ENCODE measurements at places on chromosomes 16 and 17. TPM values are rescaled to one million over a fixed set of nuclear protein-coding genes. Genes with fewer than 3 reads are reported as not detected.

- H3K27ac ChIP-seq: no peak overlapping the region
- H3K4me3 ChIP-seq: no peak overlapping the region
- H3K36me3 ChIP-seq: peaks cover 78% of the 10 kb centered on the region
- no peaks in the 10 kb centered on the region for H3K27me3 ChIP-seq
- peaks cover 7% of the 10 kb centered on the region for H3K4me1 ChIP-seq
- no peak for DNase-seq
These were observed 34.3 kb downstream of the MARF1 start for GRCh38 chr16:15608398-15609285.

- H3K27me3 ChIP-seq: no peaks in the 10 kb centered on the region
- H3K27ac ChIP-seq: peak overlapping the region; percentile 89
- H3K4me3 ChIP-seq: peak overlapping the region; percentile 69
- H3K36me3 ChIP-seq: peaks cover 12% of the 10 kb centered on the region
- H3K4me1 ChIP-seq: peaks cover 48% of the 10 kb centered on the region
- no peak for DNase-seq
These were observed 1.2 kb upstream of the DPEP2 start for GRCh38 chr16:68000450-68000849.

DNA sequence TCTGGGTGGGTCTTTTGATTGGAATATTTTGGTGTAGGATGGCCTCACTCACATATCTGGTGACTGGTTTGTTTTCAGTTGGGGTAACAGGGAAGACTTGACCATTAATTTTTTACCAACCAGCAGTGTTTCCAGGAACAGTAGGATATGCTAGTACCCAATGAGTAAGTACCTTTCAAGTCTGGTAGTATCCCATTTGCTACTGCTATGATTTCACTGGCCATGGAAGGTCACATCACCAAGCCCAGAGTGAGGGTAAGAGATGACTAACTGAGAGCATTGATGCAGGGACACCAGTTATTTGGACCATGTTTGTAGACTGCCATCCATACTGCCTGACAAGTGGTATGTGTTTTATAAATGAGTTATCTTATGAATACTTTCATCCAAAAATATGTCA, 277.7 kb downstream of the MAP2K6 start:
- H3K4me1 ChIP-seq: no peaks in the 10 kb centered on the region
- H3K27me3 ChIP-seq: no peaks in the 10 kb centered on the region
- no peaks in the 10 kb centered on the region for H3K36me3 ChIP-seq
- no peak overlapping the region for H3K27ac ChIP-seq
- no peak overlapping the region for H3K4me3 ChIP-seq
- no peak for DNase-seq

- H3K27me3 ChIP-seq: no peaks in the 10 kb centered on the region
- DNase-seq: no peak
- H3K4me1 ChIP-seq: peaks cover 54% of the 10 kb centered on the region
- no peak overlapping the region for H3K27ac ChIP-seq
- H3K4me3 ChIP-seq: no peak overlapping the region
- H3K36me3 ChIP-seq: peaks cover 26% of the 10 kb centered on the region
These were observed 6.6 kb downstream of the LUC7L3 start for GRCh38 chr17:50725769-50726655.

DNA sequence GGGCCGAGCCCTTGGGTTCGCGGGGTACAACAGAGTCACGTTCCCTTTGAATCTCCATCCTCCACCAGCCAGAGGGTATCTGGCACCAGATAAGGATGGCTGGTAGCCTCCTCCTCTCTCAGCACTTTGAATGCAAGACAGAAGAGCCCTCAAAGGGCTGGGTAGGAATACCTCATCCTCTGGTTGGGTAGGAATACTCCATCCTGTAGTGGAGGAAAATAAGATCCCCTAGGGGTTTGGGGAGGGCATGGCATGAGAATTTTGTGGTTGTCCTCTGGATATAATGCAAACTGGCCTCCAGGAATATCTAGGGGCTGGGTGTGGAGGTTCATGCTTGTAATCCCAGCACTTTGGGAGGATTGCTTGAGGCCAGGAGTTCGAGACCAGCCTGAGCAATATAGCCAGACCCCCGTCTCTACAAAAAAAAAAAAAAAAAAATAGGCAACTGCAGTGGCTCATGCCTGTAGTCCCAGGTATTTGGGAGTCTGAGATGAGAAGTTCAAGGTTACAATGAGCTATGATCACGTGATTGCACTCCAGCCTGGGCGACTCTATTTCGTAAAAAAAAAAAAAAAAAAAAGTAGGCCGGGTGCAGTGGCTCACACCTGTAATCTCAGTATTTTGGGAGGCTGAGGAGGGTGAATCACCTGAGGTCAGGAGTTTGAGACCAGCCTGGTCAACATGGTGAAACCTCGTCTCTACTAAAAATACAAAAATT, 2.7 kb downstream of the IGFBP4 start:
- peak overlapping the region; percentile 82 for H3K4me3 ChIP-seq
- H3K27me3 ChIP-seq: peaks cover 20% of the 10 kb centered on the region
- H3K36me3 ChIP-seq: peaks cover 12% of the 10 kb centered on the region

DNA sequence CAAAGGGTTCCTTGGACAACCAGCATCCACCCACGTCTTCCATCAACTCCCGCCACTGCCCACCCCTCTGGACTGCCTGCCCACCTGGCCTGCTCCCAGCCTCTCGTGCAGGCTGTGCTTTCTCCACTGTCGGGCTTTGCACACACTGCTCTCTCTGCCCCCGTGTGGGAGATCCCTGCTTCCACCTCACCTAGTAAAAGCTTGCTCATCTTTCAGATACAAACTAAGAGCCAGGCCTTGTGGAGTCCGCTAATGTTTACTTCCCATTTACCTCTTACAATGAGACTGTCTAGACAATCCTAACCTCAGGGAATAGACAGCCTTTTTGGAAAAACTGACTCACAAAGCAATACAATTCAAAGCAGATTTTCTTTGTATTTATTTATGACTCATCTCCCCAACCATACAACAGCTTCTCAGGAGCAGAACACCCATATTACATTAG, 67.6 kb downstream of the USP31 start:
- no peaks in the 10 kb centered on the region for H3K27me3 ChIP-seq
- DNase-seq: no peak
- peaks cover 3% of the 10 kb centered on the region for H3K4me1 ChIP-seq
- H3K27ac ChIP-seq: no peak overlapping the region

GRCh38 chr17:61462719-61463315, 10.6 kb downstream of the TBX4 start:
- H3K27me3 ChIP-seq: peaks cover 66% of the 10 kb centered on the region
- no peak overlapping the region for H3K27ac ChIP-seq
- H3K4me1 ChIP-seq: peaks cover 6% of the 10 kb centered on the region
- H3K4me3 ChIP-seq: no peak overlapping the region
- H3K36me3 ChIP-seq: no peaks in the 10 kb centered on the region
- DNase-seq: no peak

DNA sequence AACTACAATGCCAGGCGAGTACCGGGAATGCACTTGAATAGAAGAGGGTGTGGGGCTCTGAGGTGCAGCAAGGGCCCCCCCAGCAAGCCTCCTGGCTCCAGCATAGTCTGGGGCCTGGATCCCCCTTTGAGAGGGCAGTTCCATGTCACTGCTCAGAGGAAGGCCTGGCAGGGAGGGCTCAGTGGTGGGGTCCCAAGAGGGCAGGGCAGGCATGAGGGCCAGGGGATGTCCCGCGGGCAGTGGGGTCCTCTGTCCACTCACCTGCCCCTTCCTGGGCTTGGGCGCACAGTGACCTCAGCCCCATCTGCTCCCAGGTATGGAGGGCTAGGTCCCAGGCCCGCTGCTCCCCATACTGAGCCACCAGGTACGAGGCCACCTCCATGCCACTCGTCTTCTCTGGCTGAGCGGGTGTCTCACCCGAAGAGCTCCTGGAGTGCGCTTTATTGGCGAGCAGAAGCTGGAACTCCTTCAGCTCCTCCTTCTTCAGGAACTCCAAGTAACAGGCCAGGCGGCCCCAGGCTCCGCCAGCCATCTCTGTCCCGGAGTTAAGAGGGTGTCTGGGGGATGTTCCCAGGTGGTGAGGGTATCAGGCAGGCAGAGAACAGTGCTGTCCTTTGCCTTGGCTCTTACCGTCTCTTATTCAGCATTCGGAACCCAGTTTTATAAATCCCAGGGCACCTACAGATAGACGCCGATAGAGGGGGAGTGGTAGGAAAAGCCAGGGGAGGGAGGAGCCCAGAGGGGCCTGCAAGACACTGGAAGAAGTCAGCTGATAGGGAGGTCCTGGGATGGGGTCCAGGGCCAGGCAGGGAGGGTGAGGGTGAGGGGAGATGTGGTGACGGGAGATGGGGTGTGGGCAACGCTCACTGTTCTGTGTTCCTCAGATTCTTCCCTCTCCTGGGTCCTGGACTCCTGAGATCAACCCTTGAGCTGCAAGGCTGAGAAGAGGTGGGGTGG, 605 bp downstream of the NLRP1 start:
- DNase-seq: peak; percentile 26
- peaks cover 78% of the 10 kb centered on the region for H3K4me1 ChIP-seq
- peak overlapping the region; percentile 98 for H3K4me3 ChIP-seq
- H3K36me3 ChIP-seq: peaks cover 55% of the 10 kb centered on the region
- peaks cover under 1% of the 10 kb centered on the region for H3K27me3 ChIP-seq

DNA sequence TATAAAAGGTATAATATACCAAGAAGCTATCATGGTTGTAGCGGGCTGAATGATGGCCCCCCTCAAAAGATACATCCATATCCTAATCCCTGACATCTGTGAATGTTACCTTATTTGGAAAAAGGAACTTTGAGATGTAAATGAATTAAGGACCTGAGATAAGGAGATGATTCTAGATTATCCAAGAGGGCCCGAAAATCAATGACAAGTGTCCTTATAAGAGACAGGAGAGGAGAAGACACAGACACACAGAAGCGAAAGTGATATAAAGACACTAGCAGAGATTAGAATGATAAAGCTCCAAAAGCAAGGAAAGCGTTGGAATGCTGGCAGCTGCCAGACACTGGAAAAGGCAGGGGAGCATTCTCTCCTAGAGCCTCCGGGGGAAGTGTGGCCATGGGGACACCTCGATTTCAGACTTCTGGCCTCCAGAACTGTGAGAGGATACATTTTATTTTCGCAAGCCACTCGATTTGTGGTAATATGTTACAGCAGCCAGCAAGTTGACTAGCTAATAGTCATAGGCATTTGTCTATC, 12.5 kb upstream of the GP1BA start:
- peaks cover 2% of the 10 kb centered on the region for H3K27me3 ChIP-seq
- no peak overlapping the region for H3K4me3 ChIP-seq
- no peak for DNase-seq
- H3K36me3 ChIP-seq: no peaks in the 10 kb centered on the region

GRCh38 chr16:89586853-89587252, 11.3 kb downstream of the CPNE7 start:
- no peaks in the 10 kb centered on the region for H3K27me3 ChIP-seq
- no peaks in the 10 kb centered on the region for H3K36me3 ChIP-seq
- no peak for DNase-seq

GRCh38 chr16:88366032-88366703, 16.6 kb upstream of the ZNF469 start:
- H3K27ac ChIP-seq: no peak overlapping the region
- no peak for DNase-seq
- peaks cover 14% of the 10 kb centered on the region for H3K27me3 ChIP-seq
- H3K4me3 ChIP-seq: no peak overlapping the region
- H3K4me1 ChIP-seq: no peaks in the 10 kb centered on the region
- no peaks in the 10 kb centered on the region for H3K36me3 ChIP-seq

GRCh38 chr17:81494626-81495377, 17.8 kb downstream of the ACTG1 start:
- no peaks in the 10 kb centered on the region for H3K36me3 ChIP-seq
- H3K4me3 ChIP-seq: no peak overlapping the region
- H3K27ac ChIP-seq: no peak overlapping the region

DNA sequence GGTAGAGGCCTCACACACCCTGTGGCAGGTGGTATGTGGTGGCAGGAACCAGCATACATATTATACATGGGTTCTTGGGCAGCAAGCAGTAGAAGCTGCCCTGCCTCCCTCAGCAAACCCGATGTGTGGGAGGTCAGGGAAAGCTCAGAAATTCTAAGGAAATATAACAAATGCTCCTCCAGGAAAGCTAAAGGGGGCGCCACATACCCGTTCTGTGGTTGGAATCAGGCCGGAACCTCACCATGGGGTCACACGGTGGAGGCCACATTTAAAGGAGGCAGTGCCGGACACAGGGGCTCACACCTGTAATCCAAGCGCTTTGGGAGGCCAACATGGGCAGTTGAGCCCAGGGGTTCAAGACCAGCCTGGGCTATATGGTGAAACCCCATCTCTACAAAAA, 12.4 kb upstream of the KATNB1 start:
- no peaks in the 10 kb centered on the region for H3K4me1 ChIP-seq
- H3K4me3 ChIP-seq: no peak overlapping the region
- no peaks in the 10 kb centered on the region for H3K36me3 ChIP-seq
- no peaks in the 10 kb centered on the region for H3K27me3 ChIP-seq
- no peak for DNase-seq

GRCh38 chr16:4266372-4266771, 6.5 kb downstream of the TFAP4 start:
- DNase-seq: no peak
- peaks cover 16% of the 10 kb centered on the region for H3K36me3 ChIP-seq
- peaks cover 19% of the 10 kb centered on the region for H3K4me1 ChIP-seq
- no peaks in the 10 kb centered on the region for H3K27me3 ChIP-seq
- no peak overlapping the region for H3K27ac ChIP-seq

DNA sequence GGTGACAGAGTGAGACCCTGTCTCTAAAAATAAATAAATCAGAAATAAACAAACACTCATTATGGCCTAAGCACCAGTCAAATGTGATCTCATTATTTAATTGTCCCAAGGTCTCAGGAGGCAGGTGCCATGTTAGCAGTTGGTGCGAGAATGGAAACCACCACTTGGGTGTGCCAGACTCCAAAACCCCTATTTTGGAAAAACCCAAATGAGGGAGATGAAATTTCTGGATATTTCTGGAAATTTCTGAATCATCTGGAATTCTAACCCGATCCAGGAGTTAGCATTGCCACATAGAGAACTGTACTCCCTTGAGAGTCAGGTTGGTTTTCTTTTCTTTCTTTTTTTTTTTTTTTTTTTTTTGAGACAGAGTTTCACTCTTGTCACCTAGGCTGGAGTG, 264.0 kb downstream of the XYLT1 start:
- H3K27me3 ChIP-seq: no peaks in the 10 kb centered on the region
- H3K4me3 ChIP-seq: no peak overlapping the region
- no peak overlapping the region for H3K27ac ChIP-seq
- no peaks in the 10 kb centered on the region for H3K36me3 ChIP-seq
- no peaks in the 10 kb centered on the region for H3K4me1 ChIP-seq

DNA sequence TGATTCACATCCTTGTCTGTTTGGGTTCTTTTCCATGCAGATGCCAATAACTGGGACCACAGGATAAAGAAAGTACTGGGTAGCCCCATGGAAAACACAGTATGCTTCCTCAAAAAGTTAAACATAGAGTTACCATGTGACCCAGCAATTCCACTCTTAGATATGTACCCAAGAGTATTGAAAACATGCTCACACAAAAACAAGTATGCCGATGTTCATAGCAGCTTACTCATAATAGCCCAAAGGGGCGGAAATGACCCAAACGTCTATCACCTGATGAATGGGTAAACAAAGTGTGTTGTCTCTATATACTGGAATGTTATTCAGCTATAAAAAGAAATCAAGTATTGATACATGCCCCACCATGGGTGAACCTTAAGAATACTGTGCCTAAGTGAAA, 55.4 kb downstream of the CYB5B start:
- H3K4me3 ChIP-seq: no peak overlapping the region
- H3K27ac ChIP-seq: no peak overlapping the region
- no peaks in the 10 kb centered on the region for H3K36me3 ChIP-seq
- H3K27me3 ChIP-seq: peaks cover 3% of the 10 kb centered on the region
- no peak for DNase-seq
- no peaks in the 10 kb centered on the region for H3K4me1 ChIP-seq

GRCh38 chr17:81438688-81439087, 43.4 kb downstream of the BAHCC1 start:
- H3K27ac ChIP-seq: no peak overlapping the region
- H3K27me3 ChIP-seq: peaks cover 2% of the 10 kb centered on the region
- H3K4me3 ChIP-seq: no peak overlapping the region
- no peak for DNase-seq

Gene DUSP3
- 8.3 TPM for total RNA-seq

Gene CCL4L2
- total RNA-seq: 4.0 TPM

Gene RHBDL1
- 1.5 TPM for total RNA-seq

Gene STAT5B
- total RNA-seq: 171 TPM

Gene TLCD3B
- total RNA-seq: 6.0 TPM

Gene CARD14
- not detected for total RNA-seq

Gene MARVELD3
- total RNA-seq: 0.15 TPM
